ENCODE measurements at places on chromosomes 1 and 21.

- DNase-seq, result no peak
Measured at GRCh38 chr21:26818906-26819305, 26.3 kb downstream of the ADAMTS1 start.

GRCh38 chr1:147598621-147599361, 57.5 kb downstream of the BCL9 start:
- DNase-seq, result peak; percentile 77

DNA sequence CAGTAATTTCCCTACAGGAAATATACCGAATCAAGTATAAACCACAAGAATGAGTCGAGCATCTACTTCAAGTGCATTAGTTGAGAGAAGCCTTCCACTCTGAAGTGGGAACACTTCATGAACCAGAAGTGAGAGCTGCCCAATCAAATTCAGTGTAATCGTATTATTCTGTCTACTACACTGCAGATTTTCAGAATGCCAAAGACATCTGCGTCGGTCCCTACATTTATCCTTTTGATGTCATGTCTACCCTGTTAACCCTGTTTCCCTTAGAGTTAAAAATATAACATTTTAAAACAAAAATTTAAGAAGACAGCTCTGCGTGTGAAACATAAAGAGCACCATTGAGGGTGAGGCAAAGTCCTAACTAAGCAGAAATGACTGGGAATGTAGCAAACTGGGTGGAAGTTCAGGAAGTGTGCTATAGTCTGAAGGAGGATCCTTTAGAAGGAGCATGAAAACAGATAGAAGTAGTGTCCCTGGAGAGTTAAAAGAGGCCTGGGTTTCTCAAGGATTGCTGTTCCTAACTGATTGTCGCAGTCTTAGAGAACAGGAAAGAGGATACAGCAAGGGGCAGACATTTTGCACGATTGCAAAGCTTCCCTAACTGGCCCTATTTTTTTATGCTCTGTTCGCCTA, 291.2 kb downstream of the PTPRC start:
- peak; percentile 12 for DNase-seq

DNA sequence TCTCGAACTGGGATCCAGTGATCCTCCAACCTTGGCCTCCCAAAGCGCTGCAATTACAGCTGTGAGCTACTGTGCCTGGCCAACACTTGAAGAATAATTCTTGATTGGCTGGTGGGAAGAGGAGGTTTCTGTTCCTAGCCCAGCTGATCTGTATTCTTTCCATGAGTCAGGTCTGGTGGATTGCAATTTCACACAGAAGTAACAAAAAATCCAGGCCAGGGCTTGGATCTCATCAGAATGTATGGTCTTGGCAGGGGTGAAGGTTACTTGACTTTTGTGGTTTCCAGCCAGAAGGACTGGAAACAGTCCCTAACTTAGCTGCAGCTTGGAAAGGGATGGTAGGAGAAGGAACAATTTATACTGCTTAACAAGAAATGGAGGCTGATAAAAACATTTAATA, 5.1 kb upstream of the HP1BP3 start:
- peak; percentile 75 for DNase-seq

DNA sequence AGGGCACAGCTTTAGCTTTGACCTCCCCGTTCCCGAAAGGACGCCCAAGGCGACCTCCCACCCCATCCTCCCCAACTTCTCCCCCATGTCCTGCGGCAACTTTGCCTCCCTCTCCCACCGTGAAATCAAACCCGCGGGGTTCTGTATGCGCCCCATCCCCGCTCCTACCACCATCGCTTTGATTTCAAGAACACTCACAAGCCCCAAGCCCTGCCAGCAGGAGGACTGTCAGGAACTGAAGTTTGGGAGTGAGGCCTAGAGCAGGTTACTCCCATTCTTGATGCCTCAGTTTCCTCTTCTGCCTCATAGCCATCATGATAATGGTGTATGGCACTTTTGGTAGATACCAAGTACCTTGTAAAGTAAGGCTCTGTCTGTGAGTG, 2.3 kb downstream of the PTPRU start:
- DNase-seq, result no peak

DNA sequence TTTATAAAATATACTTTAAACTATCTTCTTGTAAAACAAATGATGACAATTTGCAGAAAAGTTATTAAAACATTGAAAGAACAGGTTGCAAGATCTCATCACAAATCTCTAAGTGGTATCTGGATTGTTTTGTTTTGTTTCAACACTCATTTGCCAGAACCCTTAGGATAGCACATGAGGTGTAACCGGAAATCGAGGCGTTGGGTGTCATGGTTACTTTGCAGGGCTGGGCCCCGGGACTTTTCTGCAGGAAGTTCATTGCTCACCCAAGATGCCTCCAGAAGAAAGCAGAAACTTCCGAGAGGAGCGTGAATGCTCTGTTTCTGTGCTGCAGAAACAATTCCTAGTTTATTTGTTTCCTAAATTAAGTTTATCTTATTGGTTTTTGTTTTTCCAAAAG, 2.5 kb downstream of the DISC1 start:
- no peak for DNase-seq

GRCh38 chr21:33070998-33071769, 1.2 kb downstream of the OLIG1 start:
- no peak for DNase-seq
